Naive thymus-derived CD4-positive, alpha-beta T cell (primary cell): ENCODE measurements at places on chromosomes 2 and 18. TPM values are rescaled to one million over a fixed set of nuclear protein-coding genes. Genes with fewer than 3 reads are reported as not detected.
A peak's percentile ranks its signal among the peaks of the same experiment; 100 is the strongest.

Gene ANKRD44
- total RNA-seq: 232 and 234 TPM in 2 replicates

GRCh38 chr2:219959471-219959870 is 332.0 kb downstream of the SLC4A3 start:
- H3K27ac ChIP-seq: no peak overlapping the region
- no peak for DNase-seq
- H3K36me3 ChIP-seq: no peaks in the 10 kb centered on the region
- H3K4me3 ChIP-seq: no peak overlapping the region

Gene ZNF385B
- total RNA-seq: not detected

GRCh38 chr2:54024576-54024975 is 53.8 kb upstream of the PSME4 start:
- DNase-seq: no peak
- no peaks in the 10 kb centered on the region for H3K4me1 ChIP-seq
- no peaks in the 10 kb centered on the region for H3K27me3 ChIP-seq
- no peak overlapping the region for H3K4me3 ChIP-seq

GRCh38 chr2:220270481-220271070 is 643.1 kb downstream of the SLC4A3 start:
- H3K27ac ChIP-seq: no peak overlapping the region
- H3K36me3 ChIP-seq: no peaks in the 10 kb centered on the region
- no peak overlapping the region for H3K4me3 ChIP-seq
- H3K27me3 ChIP-seq: no peaks in the 10 kb centered on the region
- no peaks in the 10 kb centered on the region for H3K4me1 ChIP-seq
- no peak for DNase-seq

DNA sequence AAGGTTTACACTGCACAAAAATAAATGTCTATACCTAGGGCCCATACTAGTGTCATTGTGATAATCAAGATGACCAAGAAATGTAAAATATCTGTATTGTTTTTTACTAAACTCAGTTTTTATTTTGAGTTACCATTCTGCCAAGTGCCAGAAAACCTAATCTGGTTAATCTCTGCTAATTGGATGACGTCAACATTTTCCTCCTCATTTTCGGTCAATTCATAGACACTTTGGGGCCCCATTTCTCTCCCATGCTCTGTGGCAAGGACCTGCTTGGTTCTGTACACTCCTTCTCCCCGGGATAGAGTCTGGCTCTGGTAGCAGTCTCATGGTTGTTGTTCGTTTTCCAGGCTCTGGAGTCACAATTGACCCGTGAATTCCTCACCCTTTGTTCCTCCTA is 186.5 kb upstream of the TCF4 start:
- no peaks in the 10 kb centered on the region for H3K36me3 ChIP-seq
- no peaks in the 10 kb centered on the region for H3K27me3 ChIP-seq
- H3K4me3 ChIP-seq: no peak overlapping the region
- no peaks in the 10 kb centered on the region for H3K4me1 ChIP-seq
- no peak for DNase-seq

DNA sequence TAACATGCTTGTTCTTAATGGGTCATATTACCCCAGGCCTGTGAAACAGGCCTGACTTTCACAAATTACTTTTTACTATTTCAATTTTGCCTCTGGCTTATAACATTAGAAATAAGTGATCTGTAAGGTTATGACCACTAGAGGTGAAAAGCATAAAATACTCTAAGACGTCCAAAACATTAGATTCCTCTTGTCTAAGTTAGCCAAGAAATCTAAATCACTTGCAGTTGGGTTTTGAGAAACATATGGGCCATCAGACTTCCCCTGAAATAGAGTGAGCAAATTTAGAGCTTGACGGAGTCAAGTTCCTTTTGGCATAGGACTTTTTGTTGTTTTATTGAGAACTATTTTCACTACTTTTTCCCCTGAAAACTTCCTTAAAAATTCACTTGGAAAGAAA is 32.7 kb upstream of the RIT2 start:
- H3K4me3 ChIP-seq: no peak overlapping the region
- no peak for DNase-seq
- no peaks in the 10 kb centered on the region for H3K4me1 ChIP-seq
- H3K36me3 ChIP-seq: no peaks in the 10 kb centered on the region
- no peaks in the 10 kb centered on the region for H3K27me3 ChIP-seq

Gene RGPD3
- total RNA-seq: 0.38 TPM

DNA sequence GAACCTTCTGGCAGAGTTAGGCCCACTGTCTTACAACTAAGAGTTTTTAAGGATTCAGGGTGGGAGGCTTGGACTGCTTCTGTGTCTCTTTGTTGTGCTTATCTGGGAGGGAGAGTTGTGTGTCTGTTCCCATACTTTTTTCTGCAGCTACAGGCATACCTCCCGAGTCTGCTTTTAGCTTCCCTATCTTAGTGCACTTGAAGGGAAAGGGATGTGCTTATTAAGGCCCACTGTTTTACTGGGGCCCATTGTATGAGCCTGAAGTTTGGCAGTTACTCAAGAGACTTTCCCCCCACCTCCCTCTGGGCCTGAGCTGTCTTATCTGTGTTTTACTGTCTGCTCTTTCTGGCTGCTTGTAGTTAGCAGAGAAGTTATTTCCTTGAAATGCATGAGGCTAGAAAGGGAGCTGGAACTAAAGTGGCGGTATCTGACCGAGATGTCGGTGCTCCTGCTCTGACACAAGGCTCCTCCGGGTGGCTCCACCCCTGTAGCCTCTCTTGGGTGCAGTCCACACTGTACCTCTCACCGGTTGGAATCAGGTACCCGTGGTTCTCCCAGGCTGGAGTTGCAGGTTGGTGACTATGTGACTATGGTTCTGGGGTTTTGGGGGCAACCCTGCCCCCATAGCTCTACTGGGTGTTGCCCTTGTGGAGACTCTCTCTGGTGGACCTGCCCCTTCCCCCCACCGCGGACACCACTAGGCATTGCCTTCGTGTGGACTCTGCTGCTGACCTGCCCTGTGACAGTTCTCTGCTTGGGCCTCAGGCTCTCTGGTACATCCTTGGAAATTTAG is 12.9 kb downstream of the UBR3 start:
- peaks cover 6% of the 10 kb centered on the region for H3K36me3 ChIP-seq
- H3K27ac ChIP-seq: peak overlapping the region; percentile 35
- no peaks in the 10 kb centered on the region for H3K4me1 ChIP-seq
- H3K27me3 ChIP-seq: no peaks in the 10 kb centered on the region
- H3K4me3 ChIP-seq: no peak overlapping the region

GRCh38 chr2:205066081-205066480 is 520.8 kb downstream of the PARD3B start:
- no peaks in the 10 kb centered on the region for H3K36me3 ChIP-seq
- DNase-seq: no peak
- no peak overlapping the region for H3K4me3 ChIP-seq
- H3K27ac ChIP-seq: no peak overlapping the region

Gene UGT1A1
- total RNA-seq: not detected

GRCh38 chr2:212912445-212913103 is 238.8 kb downstream of the IKZF2 start:
- DNase-seq: no peak
- H3K4me3 ChIP-seq: no peak overlapping the region
- no peaks in the 10 kb centered on the region for H3K36me3 ChIP-seq
- no peak overlapping the region for H3K27ac ChIP-seq
- H3K27me3 ChIP-seq: no peaks in the 10 kb centered on the region

- H3K4me3 ChIP-seq: no peak overlapping the region
- H3K27me3 ChIP-seq: no peaks in the 10 kb centered on the region
- no peak overlapping the region for H3K27ac ChIP-seq
- H3K36me3 ChIP-seq: no peaks in the 10 kb centered on the region
Observed at GRCh38 chr2:7994397-7994951, 687.4 kb upstream of the ID2 start.

Gene POMC
- total RNA-seq: 7.7 TPM

GRCh38 chr2:161332371-161332967 is 24.2 kb downstream of the PSMD14 start:
- no peaks in the 10 kb centered on the region for H3K36me3 ChIP-seq
- no peak overlapping the region for H3K27ac ChIP-seq
- no peaks in the 10 kb centered on the region for H3K27me3 ChIP-seq
- H3K4me3 ChIP-seq: no peak overlapping the region

Gene GKN2
- total RNA-seq: not detected

DNA sequence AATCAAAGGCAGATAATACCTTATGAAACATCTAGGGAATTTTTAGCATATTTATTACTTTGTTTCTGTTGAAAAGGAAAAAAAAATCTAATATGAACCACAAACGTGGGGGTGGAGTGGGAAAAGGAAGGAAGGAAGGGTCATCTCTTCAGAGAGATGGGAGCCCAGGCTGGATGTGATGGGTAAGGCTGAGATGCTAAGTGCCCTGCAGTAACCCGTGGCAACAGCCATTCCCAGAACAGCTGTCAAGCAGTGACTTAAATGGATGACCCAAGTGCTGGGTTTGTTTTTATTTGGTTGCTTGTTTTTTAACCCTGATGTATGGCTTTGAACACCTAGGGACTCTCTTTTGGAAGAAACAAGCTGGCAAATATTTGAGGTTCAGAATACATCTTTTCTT is 50.7 kb upstream of the KLF7 start:
- H3K27ac ChIP-seq: no peak overlapping the region
- H3K4me1 ChIP-seq: no peaks in the 10 kb centered on the region
- no peaks in the 10 kb centered on the region for H3K27me3 ChIP-seq
- H3K4me3 ChIP-seq: no peak overlapping the region

Gene OSBPL1A
- 3.9 TPM for total RNA-seq

Gene SP110
- 97.5 TPM for total RNA-seq

- H3K4me1 ChIP-seq: peaks cover 17% of the 10 kb centered on the region
- no peaks in the 10 kb centered on the region for H3K27me3 ChIP-seq
- no peaks in the 10 kb centered on the region for H3K36me3 ChIP-seq
- no peak overlapping the region for H3K27ac ChIP-seq
Observed at GRCh38 chr2:55225481-55226020, 6.5 kb downstream of the CLHC1 start.

DNA sequence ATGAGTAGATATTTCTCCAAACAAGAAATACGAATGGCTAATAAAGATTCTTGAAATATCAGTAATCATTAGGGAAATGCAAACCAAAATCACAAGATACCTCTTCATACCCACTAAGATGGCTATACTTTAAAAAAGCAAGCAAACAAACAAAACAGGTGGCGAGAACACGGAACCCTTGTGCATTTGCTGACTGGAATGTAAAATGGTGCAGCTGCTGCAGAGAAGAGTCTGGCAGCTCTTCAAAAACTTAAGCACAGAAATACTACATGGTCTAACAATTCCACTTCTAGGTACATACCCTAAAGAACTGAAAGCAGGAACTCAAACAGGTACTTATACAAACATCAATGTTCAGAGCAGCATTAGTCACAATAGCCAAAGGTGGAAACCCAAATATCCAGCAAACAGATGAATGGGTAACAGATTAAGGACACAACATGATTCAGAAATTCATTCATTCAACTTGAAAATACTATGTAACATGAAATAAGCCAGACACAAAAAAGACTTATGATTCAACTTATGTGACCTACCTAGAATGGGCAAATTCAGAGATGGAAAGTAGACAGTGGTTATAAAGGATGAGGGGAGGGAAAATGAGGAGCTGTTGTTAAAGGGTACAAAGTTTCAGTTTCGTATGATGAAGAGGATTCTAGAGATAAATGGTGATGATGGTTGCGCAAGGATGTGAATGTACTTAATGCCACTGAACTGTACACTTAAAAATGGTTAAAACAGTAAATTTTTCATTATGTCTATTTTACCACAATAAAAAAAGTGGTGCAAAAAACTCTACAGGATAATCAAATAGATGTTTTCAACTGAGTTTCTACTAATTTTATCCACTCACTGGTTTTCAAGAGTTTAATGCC is 26.9 kb upstream of the GPR75 start:
- DNase-seq: no peak
- no peak overlapping the region for H3K4me3 ChIP-seq
- no peak overlapping the region for H3K27ac ChIP-seq

GRCh38 chr18:79872527-79873444 is 75.0 kb downstream of the KCNG2 start:
- no peaks in the 10 kb centered on the region for H3K36me3 ChIP-seq
- DNase-seq: no peak
- no peaks in the 10 kb centered on the region for H3K4me1 ChIP-seq
- no peak overlapping the region for H3K27ac ChIP-seq
- no peaks in the 10 kb centered on the region for H3K27me3 ChIP-seq

DNA sequence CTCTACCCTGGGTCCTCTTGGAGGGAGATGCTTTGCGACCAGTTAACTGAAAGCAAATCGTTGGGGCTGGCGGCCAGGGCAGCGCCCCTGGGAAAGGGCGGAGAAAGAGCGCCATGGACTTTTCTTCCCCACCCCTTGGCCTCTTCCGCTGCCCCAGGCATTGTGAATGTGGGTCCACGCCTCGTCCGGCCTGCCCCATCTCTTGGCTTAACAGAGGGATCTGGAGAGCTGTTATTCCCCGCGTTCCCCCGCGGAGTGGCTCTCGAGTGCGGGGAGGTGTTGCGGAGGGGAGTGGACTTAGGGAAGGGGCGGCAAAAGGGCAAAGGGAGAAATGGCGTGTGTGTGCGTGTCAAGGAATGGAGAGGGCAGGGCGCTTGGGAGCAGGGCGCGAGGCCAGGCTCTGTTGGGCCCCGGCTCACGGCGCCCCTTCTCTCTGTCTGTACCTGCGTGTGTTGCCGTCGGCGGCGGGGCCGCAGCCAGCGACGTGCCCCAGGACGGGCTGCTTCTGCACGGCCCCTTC is 6.6 kb downstream of the EMX1 start:
- no peaks in the 10 kb centered on the region for H3K36me3 ChIP-seq
- DNase-seq: no peak
- H3K4me1 ChIP-seq: peaks cover 6% of the 10 kb centered on the region

DNA sequence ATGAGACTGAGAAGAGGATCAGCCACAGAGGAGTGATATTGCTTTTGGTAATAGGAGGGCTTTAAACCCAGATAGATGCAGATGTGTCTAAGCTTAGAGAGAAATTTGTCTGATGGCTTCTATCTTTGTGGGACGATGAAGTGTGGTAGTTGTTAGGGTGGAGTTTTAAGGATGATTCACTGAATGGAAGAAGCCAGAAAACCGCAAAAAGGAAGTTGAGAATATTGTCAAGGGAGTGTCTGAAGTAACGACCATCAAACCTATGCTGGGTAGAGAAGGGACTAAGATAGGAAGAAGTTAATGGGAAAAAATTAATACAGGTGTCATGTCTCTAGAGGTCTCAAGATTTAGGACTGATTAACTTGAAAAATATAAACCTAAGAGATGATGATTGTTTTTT is 195.6 kb upstream of the MC4R start:
- H3K4me1 ChIP-seq: no peaks in the 10 kb centered on the region
- H3K4me3 ChIP-seq: no peak overlapping the region
- H3K27me3 ChIP-seq: no peaks in the 10 kb centered on the region
- H3K36me3 ChIP-seq: no peaks in the 10 kb centered on the region
- no peak for DNase-seq
- H3K27ac ChIP-seq: no peak overlapping the region

- H3K27ac ChIP-seq: no peak overlapping the region
- no peaks in the 10 kb centered on the region for H3K36me3 ChIP-seq
- DNase-seq: no peak
- H3K27me3 ChIP-seq: no peaks in the 10 kb centered on the region
Observed at GRCh38 chr2:216621292-216621691, 11.9 kb upstream of the IGFBP2 start.

DNA sequence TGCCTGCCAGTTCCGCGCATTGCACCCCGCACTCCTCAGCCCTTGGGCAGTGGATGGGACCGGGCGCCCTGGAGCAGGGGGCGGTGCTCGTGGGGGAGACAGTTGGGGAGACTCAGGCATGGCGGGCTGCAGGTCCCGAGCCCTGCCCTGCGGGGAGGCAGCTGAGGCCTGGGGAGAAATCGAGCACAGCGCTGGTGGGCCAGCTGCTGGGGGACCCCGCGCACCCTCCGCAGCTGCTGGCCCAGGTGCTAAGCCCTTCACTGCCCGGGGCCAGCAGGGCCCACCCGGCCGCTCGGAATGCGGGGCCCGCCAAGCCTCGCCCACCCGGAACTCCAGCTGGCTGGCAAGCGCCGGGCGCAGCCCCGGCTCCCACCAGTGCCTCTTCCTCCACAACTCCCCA is 488.8 kb upstream of the CHST9 start:
- H3K27me3 ChIP-seq: no peaks in the 10 kb centered on the region
- H3K27ac ChIP-seq: no peak overlapping the region
- no peaks in the 10 kb centered on the region for H3K4me1 ChIP-seq
- H3K36me3 ChIP-seq: no peaks in the 10 kb centered on the region
- H3K4me3 ChIP-seq: no peak overlapping the region

Gene LRP2
- total RNA-seq: not detected

Gene CAPN14
- 0.18 and 0.24 TPM in 2 replicates for total RNA-seq
